CD4-positive, CD25-positive, alpha-beta regulatory T cell (primary cell): ENCODE measurements at places on chromosomes 11 and 22. TPM values are rescaled to one million over a fixed set of nuclear protein-coding genes. Genes with fewer than 3 reads are reported as not detected.

DNA sequence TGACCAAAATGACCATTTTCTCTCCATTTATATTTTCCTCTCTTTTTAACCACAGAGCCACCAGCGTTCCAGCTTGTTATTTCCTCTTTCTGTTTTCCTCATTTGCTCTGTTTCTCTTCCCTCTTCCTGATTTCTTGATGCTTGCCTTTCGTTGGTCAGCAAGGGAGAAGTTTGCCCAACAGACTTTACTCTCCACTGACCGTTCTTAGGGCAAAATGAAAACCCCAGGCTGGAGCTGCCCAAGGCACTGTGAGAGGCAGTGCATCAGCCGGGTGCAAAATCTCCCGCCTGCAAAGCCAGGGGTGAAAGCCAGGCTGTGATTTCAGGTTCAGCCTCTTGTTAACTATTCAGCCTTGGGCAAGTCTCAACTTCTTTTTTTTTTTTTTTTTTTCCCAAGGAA is 26.1 kb upstream of the APLP2 start:
- no peak for DNase-seq

- DNase-seq = no peak
These were observed 3.2 kb downstream of the FUT4 start for GRCh38 chr11:94546886-94547285.

DNA sequence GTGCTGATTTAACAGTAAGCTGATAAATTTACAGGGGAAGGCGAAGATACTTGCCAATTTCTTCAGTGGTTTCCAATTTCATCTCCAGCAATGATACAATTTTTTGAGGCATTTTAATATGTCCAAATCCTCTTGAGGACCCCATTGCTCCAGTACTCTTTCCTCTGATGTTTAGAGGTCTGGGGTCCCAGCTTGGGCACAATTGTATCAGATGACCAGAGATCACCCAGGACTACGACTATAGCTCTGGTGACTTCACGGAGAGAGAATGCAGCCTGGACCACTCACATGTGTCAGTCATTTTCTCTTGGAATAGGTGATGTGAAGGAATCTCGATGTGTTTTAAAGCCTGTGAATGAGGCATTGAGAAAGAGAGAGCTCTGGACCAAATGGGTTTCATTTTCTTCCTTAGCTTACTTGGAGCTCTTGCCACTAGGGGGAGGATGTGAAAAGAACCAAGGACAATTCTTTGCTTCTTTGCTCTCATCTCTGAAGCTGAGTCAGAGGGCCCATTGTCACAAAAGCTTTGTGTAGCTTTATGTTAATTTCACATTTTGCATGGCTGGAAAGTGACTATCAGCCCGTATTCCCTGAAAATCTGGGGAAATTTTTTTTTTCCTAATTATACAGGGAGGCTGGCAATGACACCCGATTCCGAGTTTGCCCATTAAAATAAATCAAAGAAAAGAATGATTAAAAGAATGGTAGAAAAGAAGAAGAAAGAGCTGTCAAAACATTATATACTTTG is 6.7 kb upstream of the CCDC90B start:
- no peak for DNase-seq

DNA sequence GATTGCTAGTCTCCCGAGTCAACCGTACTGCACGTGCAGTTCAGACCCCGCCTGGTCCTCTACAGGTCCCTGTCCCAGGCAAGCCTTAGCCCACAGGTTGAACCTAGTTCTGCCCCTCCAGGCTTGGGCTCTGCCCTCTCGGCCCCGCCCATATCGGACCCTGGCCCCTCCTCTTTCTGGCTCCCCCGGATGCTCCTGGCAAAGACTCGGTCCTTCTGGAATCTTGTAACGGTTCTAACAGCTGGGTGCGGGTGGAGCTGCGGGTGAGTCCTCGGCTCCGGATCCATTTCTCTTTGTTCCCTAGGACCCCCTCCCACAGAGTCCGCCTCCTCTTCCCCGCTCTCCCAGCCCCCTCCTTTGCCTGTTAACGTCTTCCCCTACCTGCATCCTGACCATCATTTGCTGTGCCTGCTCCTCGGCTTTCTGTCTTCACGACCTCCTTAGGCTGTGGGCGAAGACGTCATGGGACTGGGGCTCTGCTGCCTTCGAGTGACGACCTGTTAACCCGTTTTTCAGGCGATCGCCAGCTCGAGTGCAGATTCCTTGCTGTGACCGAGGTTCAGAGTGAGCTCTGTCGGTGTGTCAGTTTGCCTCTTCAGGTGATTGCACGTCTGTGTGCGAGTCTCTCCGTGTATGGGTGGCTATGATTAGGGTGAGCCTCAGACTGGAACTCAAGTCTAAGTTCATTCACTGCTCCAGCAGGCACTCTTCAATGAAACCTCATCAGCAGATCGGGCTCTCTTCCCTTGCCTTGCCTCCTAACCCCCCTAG is at the start of gene DNHD1:
DNHD1 (plus strand) TSS at position 212 of the 771 bp plus-strand sequence. CDS start 936 bp downstream, outside the sequence.
- no peak for DNase-seq

DNA sequence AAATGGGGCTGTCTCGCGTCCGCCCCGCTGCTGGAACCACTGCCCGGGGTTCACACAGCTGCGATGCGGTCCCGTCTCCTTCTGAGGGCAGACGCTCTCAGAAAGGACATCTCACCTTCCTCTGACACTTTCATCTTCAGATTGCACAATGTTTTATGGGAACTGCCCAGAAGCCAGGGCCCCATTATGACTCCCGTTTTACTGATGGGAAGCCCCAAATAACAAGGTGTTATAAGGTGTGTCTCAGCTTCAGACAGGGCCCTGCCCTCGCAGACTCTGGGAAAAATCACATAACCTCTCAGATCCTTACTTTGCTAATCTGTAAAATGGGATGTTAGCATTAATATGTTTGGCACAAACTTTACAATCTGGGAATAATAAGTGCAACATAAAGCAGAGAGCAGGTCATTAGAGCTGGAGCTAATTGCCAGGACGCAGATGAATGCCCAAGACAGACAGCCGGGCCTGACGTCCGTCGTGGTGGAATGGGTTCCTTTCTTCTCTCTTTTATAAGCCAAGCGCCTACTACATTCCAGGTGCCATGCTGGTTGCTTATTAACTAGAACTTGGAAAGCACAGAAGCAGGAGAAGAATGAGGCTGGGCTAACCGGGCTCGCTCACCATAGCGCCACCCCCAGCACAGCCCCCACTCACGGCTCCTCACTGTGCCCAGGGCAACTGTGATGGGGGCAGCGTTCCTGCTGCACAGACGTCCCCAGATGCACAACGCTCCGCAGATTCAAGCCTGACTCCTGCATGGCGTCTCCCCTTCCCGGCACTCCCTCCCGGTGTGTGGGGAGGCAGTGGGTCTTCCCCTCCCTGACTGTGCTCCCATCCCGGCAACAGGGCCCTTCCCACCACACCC is 43.8 kb downstream of the TRMU start:
- no peak for DNase-seq

GRCh38 chr11:27462543-27462942 is 10.0 kb downstream of the LGR4 start:
- DNase-seq = no peak

GRCh38 chr11:131584785-131585592 is 214.6 kb downstream of the NTM start:
- no peak for DNase-seq

GRCh38 chr11:34748036-34748435 is 127.1 kb downstream of the EHF start:
- no peak for DNase-seq

DNA sequence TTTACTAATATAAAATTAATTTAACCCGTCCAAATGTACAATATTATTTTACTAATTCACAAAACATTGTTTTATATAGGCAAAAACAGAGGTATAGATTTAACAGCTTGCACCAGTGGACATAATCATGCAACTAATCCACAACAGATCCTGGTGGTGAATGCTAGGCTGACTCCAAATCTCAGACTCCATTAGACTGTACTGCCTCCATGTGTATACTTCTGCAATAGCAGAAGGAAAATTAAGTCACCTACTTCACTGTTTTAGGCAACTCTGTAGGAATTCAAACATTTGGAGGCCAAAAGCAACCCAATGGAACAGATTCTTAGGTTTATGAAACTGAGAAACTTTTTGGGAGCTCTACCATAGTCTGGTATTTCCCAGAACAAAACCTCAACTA is 30.0 kb upstream of the RAB39A start:
- no peak for DNase-seq

GRCh38 chr11:127105593-127106541 is 105.3 kb upstream of the KIRREL3 start:
- DNase-seq = no peak

DNA sequence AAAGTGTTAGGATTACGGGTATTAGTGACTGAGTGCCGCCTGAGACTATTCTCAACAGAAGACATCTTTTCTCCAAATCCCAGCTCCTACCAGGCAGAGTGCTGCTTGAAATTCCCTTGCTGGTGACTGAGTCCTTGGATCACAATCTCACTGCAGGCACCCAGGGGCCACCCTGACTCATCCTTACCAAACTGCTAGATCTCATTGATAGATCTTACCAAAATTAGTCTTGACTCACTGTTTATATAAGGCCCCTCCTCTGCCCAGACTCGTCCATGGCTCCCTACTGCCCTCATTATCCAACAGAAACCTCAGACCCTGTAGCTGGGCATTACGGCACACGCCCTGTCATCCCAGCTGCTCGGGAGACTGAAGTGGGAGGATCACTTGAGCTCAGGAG is 14.7 kb downstream of the TBC1D10A start:
- no peak for DNase-seq

DNA sequence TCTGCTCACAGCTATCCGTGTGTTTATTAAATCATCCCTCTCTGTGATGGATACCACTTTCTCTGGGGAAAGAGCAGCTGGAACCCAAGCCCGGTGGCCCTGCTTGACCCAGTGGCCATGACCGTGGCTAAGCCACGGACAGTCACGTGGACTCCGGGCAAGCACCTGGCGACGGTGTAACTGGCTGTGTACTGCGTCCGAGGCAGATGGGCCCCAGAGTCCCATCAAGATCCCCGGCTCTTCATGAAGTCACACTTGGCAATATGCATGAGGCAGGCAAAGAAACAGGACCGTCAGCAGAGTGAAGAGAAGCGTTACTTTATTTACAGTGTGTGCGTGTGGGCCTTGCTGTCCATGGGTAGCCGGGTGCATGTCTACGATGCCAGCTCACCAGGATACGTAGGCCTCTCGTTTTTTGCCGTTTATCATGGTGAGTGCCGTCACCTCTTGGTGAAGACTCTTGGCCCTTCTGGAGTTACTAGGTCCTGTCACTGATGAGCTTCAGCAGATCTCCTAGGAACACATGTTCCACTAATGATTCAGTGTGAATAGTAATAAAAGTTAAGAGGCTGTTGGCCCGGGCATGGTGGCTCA is 366.3 kb downstream of the TBC1D22A start:
- no peak for DNase-seq

DNA sequence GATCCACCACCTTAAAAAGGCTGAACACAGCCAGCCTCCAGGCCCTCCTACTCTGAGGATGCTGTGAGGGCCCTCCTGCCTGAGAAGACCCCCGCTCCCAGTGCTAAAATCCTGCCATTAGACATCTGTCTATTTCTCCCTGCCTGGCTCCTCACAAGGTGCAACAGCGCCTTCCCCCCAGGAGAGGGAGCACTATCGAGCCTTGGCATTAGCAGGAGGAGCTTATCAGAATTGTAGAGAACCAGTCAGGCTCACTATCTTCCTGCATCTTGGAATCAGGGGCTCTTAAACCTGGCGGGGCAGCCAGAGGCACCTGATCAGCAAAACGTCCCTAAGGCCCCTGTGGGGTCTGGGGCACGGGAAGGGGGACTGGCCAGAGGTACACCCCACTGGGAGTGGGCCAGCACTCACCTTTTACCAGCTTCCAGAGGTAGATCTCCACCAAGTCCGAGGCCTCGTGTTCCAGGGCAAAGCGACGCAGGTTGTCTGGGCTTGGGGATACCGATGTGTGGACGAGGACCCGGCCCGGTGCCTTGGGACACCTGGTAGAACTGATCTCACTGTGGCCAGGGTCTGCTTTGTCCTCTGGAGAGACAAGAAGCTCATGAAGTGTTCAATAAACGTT is 28.7 kb downstream of the CHRDL2 start:
- DNase-seq = peak; percentile 53

SLC5A4 gene
- not detected for total RNA-seq

KCNQ1 gene
- total RNA-seq = 13.4 TPM

INS gene
- total RNA-seq = not detected

OR51E2 gene
- not detected for total RNA-seq
